Neural crest cell (in vitro differentiated cells): ENCODE measurements at places on chromosomes 12 and 14.

DNA sequence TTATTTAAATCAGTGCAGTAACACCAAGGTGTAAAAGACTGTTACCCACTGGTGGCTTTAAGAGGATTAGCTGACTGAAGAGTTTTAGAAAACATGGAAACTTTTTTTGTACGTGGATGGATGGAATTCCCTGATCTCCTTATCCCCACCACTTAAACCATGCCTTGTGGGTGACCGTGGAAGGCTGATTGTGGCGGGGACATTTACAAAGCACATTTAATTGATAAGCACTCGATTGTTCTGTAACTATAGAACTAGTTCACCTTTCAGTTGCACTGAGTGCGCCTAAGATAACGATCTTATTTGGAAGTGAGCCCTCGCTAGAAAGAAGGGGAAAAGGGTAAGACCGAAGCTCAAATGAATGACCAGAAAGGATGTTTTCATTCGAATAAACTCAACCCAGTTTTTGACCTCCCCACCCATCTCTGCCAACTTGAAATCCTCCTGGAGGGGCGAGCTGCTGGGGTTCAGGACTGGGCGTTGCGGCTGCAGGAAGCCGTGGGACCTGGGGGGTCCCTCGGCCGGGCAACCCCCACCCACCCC lies 688 bp upstream of the RASSF3 start:
- DNase-seq, result no peak

- DNase-seq, result peak; percentile 68
Measured at GRCh38 chr12:24561882-24562770, 386.8 kb downstream of the BCAT1 start.

DNA sequence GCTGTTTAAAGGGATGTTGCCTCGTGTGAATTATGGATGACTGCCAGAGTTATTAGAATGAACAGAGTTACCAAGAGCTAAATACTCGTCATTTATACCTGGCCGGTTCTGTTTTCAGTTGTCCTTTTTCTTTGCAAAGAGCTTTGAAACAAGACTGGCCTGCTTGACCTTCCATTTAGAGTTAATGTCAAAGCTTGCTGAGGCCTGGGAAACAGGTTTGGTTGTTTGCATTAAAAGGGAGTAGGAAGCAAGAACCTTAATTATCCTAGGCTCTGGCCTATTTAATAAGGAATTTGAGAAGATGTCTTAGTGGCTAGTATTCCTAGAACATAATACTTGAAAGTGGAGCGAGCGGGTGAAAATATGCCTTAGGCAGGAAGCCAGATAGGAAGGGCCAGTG lies 233.3 kb downstream of the CACNA1C start:
- DNase-seq, result no peak

DNA sequence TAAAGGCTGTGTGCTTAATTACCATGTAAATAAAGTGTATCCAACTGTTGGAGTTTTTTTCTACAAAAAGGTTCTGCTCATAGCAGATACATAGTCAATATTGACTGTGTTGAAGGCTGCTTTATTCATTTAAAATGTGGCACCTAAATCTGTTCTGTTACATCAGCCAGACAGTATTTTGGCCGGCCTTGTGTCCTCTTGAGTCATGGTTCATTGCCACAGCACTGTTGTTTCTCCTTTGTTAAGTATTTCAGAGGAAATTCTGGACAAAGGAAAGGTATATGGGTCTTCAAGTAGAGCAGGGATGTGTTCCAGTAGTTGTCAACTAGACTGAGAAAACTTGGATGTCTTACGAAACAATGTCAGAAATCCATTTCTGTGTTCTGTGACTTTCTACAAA lies 95.5 kb downstream of the SLC38A6 start:
- no peak for DNase-seq

DNA sequence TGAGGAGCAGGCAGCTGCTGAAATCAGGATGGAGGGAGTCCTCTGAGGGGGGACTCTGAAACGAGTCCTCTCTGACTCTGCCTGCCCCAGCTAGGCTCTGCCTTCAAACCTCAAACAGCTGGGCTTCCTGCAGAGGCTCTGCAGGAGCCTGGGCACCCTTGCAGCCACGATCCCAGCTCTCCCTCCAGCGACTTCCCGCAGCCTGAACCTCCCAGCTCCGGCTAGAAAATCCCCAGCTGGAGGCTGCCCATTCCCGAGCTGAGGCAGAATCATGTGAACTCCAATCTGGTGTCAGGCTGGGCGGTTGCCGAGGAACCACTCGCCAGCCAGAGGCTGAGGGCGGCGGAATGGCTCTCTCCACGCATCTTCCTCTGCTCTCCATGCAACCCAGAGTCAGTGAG lies at the start of gene GPR68:
Gene GPR68, minus strand, starts transcription at position 204 of the 401 bp plus-strand sequence. CDS start 9,654 bp downstream, outside the sequence.
- no peak for DNase-seq

DNA sequence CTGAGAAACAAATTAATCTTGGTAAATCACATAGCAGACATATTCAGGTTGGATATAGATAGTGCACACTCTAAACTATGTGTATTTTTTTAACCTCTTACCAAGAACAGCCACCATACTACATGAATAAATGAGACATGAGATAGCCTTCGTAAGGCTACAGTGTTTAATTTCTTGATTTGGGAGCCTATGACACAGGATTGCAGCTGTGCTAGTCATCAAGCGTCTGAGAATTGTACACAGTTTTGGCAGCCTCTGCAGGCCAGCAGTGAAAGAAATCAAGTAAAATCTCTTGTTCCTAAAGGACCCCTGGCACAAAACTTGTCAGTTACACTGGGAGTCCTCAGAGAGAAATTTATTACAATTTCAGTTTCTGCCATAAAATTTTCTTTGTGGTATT lies 236.1 kb downstream of the C12orf50 start:
- DNase-seq, result no peak

DNA sequence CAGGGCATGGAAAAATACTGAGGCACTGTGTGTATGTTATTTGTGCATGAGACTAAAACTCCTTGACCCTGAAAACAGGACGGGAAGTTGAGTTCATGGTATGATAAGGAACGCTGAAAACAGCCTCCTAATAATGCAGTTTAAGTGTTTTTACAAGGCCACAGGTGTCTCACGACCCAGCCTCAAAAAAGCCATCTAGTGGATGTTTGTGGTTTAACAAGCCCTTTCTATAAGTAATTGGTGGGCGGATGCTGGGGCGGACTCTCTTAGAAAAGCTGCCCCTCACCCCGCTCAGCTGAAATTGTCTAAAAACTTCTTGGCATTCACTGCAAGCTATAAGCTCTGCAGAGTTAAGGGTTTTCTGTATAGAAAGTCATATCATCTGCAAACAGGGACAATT lies 184.5 kb downstream of the NUBPL start:
- DNase-seq, result no peak

- no peak for DNase-seq
Measured at GRCh38 chr14:51525739-51526138, 126.0 kb upstream of the FRMD6 start.

DNA sequence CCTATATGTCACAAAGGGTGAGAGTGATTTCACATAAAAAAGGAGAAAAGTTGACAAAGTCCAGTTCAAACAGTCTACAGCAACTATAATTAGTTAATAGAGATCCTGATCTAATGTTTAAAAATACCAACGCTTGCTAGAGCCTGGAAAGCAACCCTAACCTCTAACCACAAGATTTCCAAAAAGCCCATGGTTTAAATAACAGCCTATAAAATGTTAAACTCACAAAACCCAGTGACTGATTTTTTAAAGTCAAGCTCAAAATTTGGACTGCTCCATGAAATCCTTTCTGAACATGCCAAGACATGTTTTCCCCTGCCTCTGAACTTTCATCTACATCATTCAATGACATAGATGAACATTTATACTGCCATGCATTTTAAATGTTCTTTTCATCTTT lies 81.6 kb downstream of the PLEKHG7 start:
- no peak for DNase-seq

- DNase-seq, result no peak
Measured at GRCh38 chr14:100203146-100203545, 35.8 kb upstream of the YY1 start.

- no peak for DNase-seq
Measured at GRCh38 chr12:69329669-69330428, 18.3 kb upstream of the LYZ start.

DNA sequence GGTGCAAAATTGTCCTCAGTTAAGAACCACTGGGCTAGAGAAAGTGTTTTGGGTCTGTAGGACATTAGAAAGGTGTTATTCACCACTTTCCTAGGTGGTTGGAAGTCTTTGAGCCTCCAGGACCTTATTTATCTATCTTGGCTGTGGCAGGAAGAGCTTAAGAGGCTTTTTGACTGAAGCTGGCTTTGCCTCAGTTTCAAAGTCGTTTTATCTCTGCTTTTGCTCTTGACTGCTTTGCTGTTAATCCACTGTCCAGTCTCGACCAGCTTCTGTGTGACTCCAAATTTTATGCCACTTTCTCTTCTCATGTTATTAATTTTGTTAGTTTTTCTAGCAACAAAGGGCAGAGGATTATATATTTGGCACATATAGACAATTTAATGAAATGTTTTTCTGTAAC lies 60.3 kb downstream of the PPHLN1 start:
- DNase-seq, result no peak

DNA sequence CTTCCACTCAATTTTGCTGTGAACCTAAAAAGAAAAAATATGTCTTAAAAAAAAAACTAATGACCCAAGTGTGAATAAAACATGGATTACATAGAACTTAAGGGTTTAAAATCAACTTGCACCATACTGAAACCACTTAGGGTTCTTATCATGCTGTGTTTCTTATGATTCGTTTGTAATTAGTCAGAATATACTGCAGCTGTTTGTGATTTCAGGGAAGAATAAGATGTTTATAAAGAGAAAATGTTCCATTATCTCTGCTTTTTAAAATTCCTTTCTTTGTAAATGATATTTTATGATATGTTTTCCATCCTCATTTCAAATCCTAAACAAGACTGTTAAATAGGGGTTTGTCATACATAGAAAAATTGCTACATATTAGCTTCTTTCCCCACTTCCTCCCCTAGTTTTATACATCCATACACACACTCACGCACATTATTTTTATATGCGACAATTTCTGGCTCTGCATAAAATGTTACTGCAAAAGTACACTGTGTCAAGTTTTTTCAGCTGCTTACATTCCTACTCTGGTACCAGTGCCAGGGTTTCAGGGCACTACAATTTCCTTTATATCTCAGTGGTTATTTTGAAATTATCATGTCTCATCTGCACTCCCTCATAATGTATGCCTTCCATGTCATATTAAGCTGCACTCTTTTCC lies 275.2 kb upstream of the GARIN6 start:
- no peak for DNase-seq

DNA sequence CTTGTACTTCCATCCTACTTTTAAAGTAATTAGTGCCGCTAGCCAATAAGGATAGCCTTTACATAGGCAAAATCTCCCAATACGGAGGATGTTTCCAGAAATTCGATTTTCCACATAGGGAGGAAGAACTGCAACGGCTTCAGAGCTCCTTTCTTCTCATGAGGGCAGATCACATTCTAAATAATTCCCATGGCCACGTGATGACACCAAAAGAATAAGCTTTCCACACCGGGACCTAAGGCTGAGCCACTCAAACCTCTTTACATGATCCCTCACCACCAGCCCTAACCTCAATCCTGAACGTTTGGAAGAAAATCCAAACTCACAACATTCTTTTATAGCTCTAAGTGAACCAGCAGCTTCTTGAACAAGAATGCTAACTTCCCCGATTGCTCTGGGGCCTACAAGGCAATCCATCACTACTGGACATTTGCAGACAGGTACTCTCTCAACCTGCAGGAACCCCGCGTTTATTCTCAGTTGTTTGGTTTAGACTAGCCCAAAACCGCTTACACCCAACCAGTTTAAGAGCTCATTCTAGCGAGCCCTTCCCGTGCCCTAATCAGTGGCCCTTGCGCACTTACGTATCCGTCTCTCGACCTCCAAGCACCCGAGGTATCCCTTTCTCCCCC lies 884 bp downstream of the CAPRIN2 start:
- DNase-seq, result no peak

GRCh38 chr12:25960143-25960542 lies 1.7 kb downstream of the RASSF8 start:
- DNase-seq, result no peak
